Amniotic stem cell (primary cell): ENCODE measurements at places on chromosomes 7 and 10.

DNA sequence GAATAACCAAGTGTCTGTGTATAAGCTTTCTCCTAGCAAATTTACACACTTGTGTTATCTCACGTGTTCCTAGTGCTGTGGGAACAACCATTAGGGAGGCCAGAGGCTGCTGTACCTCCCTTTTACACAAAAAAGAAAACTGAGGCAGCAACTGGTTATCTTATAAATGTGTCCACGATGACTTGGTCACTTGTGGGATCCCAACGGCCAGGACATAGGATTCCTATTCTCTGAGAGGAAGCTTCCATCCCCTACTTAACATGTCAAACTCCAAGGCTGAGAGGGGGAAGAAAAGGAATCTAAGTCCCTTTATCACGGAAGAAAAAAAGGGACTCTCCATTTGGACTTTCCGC lies 484 bp downstream of the ZNF438 start:
- DNase-seq, result no peak

DNA sequence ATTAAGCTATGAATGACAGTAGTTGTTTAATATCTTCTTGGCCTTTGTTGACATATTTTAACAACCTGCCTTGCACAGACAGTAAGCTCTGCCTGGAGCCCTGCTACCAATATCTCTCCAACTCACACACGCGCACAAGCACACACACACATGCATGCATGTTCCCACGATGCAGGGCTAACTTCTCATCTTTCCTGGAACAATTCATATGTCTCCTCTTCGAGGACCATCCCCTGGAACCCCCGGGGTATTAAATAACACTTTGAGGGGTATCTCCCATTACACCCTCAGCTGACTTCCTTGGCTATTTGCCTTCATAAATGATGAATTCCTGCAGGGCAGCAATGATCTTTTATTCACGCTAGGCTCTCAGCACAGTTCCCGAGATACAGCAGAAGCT lies 258.0 kb downstream of the TRIL start:
- no peak for DNase-seq

GRCh38 chr10:59073456-59074053 lies 102.9 kb upstream of the PHYHIPL start:
- DNase-seq, result no peak

DNA sequence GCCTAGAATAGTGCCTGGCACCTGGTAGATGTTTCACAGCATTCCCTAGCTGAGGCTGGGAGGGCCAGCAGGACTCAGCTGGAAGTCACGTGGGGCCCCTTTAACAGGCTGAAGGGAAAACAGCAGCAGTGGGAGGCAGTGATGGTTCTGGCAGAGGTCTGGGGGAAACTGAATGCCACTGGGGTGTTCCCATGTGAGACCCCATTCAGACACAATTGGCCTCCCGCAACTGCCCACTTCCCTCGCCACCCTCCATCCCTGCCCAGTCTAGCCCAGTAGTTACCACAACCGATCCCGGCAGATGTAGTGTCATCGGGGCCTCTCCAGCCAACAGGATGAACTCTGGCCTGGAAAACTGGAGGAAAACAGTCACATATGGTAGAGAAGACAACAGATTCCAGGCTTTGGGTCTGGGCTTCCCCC lies 38.3 kb downstream of the FRMPD2 start:
- no peak for DNase-seq

DNA sequence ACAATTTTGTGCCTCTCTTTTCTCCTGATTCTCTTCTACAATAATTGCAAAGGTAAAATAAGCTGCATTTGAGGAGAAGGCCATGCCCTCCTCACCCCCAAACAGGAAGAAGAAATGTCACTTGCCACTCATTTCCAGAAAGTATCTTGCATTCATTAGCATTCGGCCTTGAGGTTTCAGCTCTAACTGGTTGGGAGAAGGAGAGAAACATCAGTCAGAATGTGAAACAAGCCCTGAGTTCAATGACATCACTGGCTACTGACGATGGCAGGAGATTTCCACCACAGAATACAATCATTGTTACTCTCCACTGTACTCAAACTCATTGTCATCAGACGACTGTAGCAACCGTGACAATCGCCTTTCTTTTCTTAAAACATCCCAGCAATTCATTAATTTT lies 72.8 kb downstream of the PRKCQ start:
- DNase-seq, result no peak

- DNase-seq, result no peak
These were observed 113.3 kb upstream of the KMT2E start for GRCh38 chr7:104900525-104901239.

DNA sequence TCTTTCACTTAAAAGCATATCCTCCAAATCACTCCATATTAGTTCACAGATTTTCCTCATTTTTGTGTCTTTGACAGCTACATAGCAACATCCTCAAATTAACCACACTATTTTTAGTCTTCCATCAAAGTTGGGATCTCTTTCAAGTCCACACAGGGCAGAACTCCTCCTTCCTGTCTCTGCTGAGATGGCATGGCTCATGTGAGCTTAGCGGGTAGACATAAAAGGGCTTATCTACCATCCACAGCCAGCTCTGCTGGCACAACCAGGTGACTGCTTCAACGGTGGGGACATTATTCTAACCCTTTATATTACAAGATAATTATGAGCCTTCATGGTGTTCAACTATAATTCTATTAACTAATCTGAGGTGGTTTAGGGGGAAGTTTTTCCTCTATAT lies 35.5 kb downstream of the ICA1 start:
- DNase-seq, result no peak

- peak; percentile 6 for DNase-seq
These were observed 78.6 kb downstream of the LCOR start for GRCh38 chr10:96910488-96911395.

DNA sequence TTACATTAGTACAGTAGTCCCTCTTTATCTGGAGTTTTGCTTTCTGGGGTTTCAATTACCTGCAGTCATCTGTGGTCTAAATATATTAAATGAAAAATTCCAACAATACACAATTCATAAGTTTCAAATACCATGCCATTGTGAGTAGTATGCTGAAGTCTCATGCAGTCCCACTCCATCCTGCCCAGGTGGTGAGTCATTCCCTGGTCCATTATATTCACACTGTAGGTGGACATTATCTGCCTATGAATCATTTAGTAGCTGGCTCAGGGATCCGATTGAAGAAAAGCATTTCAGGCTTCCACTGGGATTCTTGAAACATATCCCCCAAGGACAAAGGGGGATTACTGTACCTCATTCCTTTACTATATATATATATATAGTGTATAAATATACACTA lies 298.2 kb upstream of the GALNT17 start:
- DNase-seq, result peak; percentile 4

- DNase-seq, result no peak
These were observed 129.8 kb upstream of the RSU1 start for GRCh38 chr10:16947069-16947468.

GRCh38 chr10:127338399-127339110 lies 142.2 kb upstream of the INSYN2A start:
- DNase-seq, result no peak

DNA sequence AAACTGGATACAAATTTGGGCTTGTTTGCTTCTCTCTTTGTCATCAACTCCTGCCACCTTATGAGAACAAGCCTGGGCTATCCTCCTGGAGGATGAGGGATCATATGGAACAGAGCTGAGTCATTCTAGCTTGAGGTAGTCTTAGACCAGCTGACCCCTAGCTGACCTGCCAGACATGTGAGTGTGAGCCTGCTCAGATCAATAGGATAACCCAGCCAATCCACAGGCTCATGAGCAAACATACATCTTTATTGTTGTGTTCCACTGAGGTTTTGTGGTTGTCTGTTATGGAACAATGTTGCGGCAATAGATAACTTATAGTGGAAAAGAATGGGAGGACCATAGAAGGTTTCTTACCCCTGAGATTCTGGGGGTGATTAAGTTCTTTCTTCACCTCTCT lies 54.5 kb upstream of the FAM180A start:
- DNase-seq, result no peak

GRCh38 chr7:132683896-132684690 lies 107.8 kb upstream of the PLXNA4 start:
- DNase-seq, result no peak

- no peak for DNase-seq
These were observed 5.9 kb upstream of the MAGI2 start for GRCh38 chr7:79459381-79459780.

GRCh38 chr7:35878351-35878750 lies 77.5 kb downstream of the SEPTIN7 start:
- DNase-seq, result no peak

GRCh38 chr10:49505076-49505475 lies 33.8 kb downstream of the ERCC6 start:
- DNase-seq, result no peak

GRCh38 chr10:111593578-111593977 lies 516.7 kb downstream of the ADRA2A start:
- DNase-seq, result no peak

DNA sequence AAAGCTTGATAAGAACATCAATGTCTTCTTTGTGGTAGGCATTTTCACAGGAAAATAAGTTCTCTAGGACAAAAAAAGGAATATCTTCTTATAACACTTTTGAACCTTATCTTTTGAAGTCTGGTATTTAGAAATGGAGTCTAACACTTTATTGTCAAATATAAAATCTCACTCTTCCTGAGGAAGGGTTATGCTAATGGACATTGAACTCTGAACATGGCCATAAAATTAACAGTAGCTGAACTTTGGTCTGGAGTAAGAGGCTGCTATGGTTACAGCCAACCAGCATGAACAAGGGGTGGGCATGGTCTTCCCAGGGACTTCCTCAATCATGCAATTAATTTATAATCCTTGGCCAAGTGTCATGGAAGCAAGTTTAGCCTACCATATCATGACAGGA lies at the start of gene CLRN3:
Gene CLRN3, minus strand, starts transcription at position 199 of the 400 bp plus-strand sequence. Its CDS starts 157 bp downstream, at position 42.
- no peak for DNase-seq

DNA sequence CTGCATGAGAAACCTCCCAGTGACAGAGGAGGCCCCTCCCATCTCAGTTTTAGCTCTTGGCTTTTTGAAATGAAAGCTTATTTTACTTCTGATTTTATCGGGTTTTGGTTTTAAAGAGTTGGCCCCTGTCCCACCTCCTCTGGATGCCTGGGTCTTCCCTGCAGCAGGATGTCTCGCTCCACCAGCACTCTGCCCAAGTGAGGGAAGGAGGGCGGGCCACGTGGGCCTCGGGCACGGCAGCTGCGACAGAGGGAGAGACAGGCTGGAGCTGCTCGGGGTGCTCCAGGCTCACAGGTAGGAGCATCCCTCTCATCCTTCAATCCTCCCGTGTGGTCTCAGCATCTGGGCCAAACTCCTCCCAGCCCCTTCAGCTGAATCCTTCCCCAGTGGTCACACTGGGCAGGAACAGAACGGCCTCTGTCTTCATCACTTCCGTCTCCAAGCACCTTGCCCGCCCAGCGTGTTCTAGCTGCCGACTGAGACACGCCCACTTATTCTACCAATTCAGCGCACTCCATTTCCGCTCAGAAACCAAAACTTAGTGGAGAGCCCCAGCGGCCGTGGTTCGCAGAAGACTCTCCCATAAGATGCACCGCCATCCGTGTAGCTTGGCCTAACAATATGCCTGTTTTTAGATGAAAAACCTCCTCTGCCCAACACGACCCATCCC lies 222.9 kb downstream of the GLRX3 start:
- DNase-seq, result no peak

- DNase-seq, result no peak
These were observed 3.0 kb upstream of the PSAP start for GRCh38 chr10:71854031-71854430.

- DNase-seq, result no peak
These were observed 656.6 kb downstream of the INHBA start for GRCh38 chr7:41046221-41046761.

DNA sequence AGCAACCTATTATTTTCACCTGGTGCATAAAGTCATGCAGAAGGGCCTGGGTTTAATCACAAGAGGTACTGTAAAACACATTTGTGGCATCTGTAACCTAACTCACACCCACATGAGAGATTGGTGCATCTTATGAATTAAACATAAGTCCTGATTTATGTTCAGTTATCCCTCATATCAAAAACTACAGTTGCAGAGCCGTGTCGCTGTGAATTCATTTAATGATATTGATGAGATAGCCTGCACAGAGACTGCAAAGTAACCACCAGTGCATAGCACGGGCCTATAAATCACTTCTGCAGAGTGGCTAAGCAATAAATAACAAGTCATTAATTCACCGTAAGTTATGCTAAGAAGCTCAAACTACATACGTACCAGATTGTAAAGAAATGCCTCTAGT lies 178.2 kb downstream of the RELN start:
- DNase-seq, result no peak

DNA sequence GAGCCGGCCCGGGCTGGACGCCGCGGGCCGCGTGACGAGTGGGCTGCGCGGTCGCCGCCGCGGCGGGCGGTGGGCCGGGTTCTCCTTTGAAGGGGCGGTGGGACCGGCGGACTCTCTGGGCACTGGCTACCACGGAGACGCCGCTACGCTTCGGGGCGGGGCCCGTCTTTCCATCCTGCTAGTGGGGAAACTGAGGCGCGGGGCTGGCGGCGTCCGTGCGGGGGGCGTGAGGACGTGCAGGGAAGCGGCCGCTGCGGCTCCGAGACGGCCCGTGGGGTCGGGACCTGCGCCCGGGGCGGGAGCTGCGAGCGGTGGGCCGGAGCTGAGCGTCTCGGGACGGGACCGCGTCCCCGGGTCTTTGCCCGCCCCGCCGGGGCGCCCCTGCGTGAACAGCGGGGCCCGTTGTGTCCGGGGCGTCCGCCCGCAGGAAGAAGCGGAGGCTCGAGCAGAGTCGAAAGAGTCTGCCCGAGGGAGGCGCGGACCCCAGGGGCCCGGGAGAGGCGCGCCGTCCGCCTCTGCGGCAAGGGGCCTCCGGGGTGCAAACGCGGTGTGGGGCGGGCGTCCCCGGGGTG lies 548 bp upstream of the BNIP3 start:
- DNase-seq, result no peak

GRCh38 chr10:15510963-15511362 lies 139.9 kb upstream of the FAM171A1 start:
- no peak for DNase-seq

DNA sequence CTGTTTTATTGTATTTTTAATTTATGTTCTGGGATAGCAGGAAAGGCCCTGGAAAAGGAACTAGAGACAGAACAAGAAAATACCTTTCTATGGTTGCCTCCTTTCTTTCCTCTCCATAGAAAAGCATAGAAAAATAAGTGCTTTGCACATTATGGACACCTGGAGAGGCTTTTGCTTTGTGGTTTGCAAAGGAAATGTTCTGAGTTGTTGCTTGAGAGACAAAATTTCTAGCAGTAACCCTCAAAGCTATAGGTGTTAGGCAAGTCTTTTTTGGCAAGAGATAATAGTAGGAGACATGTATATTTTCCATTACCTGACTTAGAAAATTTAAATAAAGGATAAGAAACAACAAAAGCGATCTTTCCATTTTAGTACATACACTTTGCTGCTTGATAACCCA lies 378.6 kb upstream of the PRKCQ start:
- no peak for DNase-seq

- DNase-seq, result no peak
These were observed 19.1 kb downstream of the ZMYND11 start for GRCh38 chr10:154348-154747.

DNA sequence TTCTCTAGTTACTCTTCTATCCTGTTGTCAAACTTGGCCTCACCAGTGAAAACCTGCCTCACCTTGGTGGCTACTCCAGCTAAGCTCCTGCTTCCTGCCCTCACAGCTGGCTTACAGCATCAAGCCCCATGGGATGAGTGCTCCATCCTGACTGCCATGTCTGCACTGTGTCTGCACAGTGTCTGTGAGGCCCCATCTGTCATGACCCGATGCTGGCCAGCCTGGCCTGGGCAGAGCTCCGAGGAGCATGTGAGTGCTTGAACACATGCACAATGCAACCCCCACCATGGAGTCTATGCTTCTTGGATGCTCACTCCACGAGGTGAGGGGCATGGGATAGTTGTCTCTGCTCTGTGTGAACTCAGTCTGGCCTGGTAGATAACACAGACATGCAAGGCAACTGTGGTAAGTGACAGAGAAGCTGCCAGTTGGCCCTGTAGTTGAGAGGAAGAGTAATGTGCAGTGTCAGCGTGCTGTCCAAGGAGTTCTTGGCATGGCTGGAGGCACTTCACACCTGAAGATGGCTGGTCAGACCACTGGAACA lies 207.1 kb upstream of the ZNF32 start:
- DNase-seq, result no peak
